Thymus (tissue), 14 donors: ENCODE measurements at places on chromosomes 2 and 18. TPM values are rescaled to one million over a fixed set of nuclear protein-coding genes. Genes with fewer than 3 reads are reported as not detected.

- H3K4me3 ChIP-seq: no peak overlapping the region
- no peak overlapping the region for H3K27ac ChIP-seq
- no peaks in the 10 kb centered on the region for H3K27me3 ChIP-seq
- H3K36me3 ChIP-seq: no peaks in the 10 kb centered on the region
Measured at GRCh38 chr2:185880396-185880795, 141.8 kb downstream of the FSIP2 start.

GRCh38 chr2:112809112-112809511 lies 24.8 kb upstream of the IL1A start:
- H3K36me3 ChIP-seq: no peaks in the 10 kb centered on the region
- H3K4me1 ChIP-seq: peaks cover 8% of the 10 kb centered on the region
- no peaks in the 10 kb centered on the region for H3K27me3 ChIP-seq
- H3K27ac ChIP-seq: no peak overlapping the region
- no peak overlapping the region for H3K4me3 ChIP-seq
- no peak for DNase-seq

- no peak overlapping the region for H3K27ac ChIP-seq
- H3K27me3 ChIP-seq: no peaks in the 10 kb centered on the region
- H3K36me3 ChIP-seq: no peaks in the 10 kb centered on the region
- H3K4me3 ChIP-seq: no peak overlapping the region
Measured at GRCh38 chr2:68900496-68901198, 29.4 kb upstream of the BMP10 start.

DNA sequence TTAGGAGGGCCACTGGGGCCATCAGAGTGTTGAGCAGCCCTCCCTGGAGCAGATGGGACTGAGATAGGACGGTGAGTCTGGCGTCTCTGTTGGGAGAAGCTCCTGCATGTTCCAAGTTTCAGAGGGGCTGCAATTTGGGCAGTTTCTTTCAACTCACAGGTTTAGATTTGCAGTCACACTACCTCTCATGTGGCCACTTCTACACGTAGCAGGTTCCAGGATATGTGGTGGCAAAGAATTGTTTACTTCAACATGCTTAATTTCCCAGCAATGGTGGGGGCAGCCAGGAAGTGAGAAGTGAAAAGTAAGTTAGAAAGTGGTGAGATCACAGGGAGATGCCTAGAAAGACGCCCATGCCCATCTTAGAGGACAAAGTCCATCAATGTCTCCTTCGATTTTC lies 9.3 kb downstream of the NCK2 start:
- H3K36me3 ChIP-seq: peaks cover 15% of the 10 kb centered on the region
- peaks cover 35% of the 10 kb centered on the region for H3K4me1 ChIP-seq
- H3K27ac ChIP-seq: peak overlapping the region; percentile 55

Gene BUB1
- 52.9 TPM for total RNA-seq
